Activated CD4-positive, alpha-beta T cell treated with anti-CD3 and anti-CD28 coated beads for 36 hours (primary cell): ENCODE measurements at places on chromosomes 7 and 10. TPM values are rescaled to one million over a fixed set of nuclear protein-coding genes. Genes with fewer than 3 reads are reported as not detected.

TLX1 gene
- not detected for total RNA-seq

GRCh38 chr7:44711528-44711927 is 37.1 kb upstream of the ZMIZ2 start:
- H3K4me1 ChIP-seq: peaks cover 5% of the 10 kb centered on the region
- no peak for DNase-seq
- H3K36me3 ChIP-seq: peaks cover 11% of the 10 kb centered on the region
- H3K27me3 ChIP-seq: no peaks in the 10 kb centered on the region

DNA sequence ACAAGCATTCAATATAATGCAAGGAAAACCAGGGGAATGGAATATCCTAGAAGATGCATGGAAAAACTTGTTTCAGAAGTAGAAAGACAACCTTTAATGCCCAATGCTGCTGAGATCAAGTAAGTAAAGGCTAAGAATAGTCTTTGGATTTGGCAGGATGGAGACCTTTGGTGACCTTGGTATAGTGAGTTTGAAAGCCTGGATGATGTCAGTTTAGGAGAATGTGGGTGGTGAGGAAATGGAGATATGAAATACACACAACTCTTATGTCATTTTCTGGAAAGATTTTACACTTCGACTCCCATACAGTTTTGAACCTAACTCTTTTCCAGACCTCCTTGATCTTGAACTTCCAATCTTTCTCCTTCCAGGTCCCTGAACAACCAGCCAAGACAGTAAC is 185.7 kb downstream of the TFEC start:
- H3K27ac ChIP-seq: no peak overlapping the region
- no peaks in the 10 kb centered on the region for H3K27me3 ChIP-seq
- DNase-seq: no peak
- H3K36me3 ChIP-seq: no peaks in the 10 kb centered on the region

DNA sequence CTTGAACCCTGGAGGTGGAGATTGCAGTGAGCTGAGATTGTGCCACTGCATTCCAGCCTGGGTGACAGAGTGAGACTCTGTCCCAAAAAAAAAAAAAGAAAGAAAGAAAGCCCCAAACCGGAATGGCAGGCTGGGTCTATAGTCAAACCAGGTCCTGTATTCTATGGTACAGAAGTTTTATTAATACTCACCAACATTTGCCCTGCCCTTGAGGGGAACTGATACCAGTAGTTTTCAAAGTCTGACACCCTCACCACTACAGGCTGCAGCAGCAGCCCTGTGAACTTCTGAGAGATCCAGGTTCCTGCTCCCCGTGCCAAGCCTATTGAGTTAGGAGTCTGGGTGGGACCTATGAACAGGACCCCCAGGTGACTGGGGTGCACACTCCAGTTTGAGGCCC is 80.6 kb downstream of the RGS10 start:
- no peak overlapping the region for H3K27ac ChIP-seq
- no peaks in the 10 kb centered on the region for H3K27me3 ChIP-seq
- no peak for DNase-seq
- peaks cover 4% of the 10 kb centered on the region for H3K36me3 ChIP-seq

GRCh38 chr10:44908066-44908749 is 2.9 kb upstream of the TMEM72 start:
- H3K36me3 ChIP-seq: no peaks in the 10 kb centered on the region
- no peak for DNase-seq
- H3K4me1 ChIP-seq: peaks cover 3% of the 10 kb centered on the region

DNA sequence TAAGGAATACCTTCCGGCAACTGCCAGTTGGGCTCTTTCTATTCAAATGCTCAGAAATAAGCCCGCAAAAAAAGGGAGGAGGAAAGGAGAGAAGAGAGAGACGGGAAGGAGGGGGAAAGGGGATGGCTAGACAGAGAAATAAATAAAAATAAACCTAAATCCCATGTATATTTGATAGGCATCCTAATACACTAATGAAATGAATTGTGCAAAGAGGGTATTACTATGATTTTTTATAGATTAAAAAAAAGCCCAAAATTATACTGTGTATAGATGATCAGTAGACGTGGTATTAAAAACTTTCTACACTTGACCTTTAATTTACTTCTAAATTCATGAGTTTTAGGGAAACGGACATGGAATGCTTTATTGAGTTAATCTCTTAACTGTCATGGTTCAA is 89.9 kb downstream of the HBP1 start:
- no peaks in the 10 kb centered on the region for H3K4me1 ChIP-seq
- peaks cover 10% of the 10 kb centered on the region for H3K36me3 ChIP-seq
- H3K27ac ChIP-seq: no peak overlapping the region
- H3K4me3 ChIP-seq: no peak overlapping the region
- no peaks in the 10 kb centered on the region for H3K27me3 ChIP-seq
- DNase-seq: no peak

DNA sequence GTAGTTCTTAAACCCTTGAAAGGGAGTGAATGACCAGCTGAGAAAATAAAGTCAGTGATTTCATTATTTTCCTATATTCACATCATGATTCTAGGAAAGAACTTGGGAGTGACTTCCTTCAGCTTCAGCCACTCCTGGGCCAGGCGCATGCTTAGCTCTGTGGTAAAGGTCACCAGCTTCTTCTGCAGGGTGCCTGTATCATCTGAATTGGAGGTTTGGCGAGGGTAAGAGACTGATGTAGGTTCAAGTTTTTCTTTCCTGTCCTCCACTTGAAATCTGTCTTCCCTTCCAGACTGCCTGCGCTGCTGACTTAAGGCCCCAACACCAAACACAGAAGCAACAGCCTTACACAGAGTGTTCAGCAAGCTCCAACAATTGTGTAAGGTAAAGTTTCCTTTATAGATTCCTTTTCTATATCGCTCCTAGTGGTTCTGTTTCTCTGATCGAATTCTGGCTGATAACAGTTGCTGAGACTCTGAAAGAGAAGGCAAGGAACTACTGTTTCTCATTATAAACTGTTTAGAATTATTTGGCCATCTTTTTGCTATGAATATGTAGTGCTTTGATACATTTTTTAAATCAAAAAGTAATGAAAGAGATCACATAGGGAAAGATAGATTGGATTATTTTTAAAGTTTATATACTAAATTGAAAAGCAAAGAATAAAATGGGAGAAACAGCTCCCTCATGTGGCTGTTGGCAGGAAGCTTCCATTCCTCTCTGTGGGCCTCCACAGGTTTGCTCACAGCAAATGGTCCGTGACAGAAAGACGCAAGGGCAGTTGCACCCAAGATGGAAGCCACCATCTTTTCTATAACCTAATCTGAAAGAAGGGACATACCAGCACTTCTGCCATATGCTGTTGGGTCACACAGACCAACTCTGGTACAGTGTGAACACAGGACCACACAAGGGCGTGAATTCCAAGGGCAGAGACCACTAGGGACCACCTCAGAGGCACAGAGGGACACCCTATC is 14.0 kb downstream of the GATAD1 start:
- H3K27ac ChIP-seq: no peak overlapping the region
- no peaks in the 10 kb centered on the region for H3K4me1 ChIP-seq
- no peak overlapping the region for H3K4me3 ChIP-seq
- H3K36me3 ChIP-seq: peaks cover 4% of the 10 kb centered on the region

- peaks cover 1% of the 10 kb centered on the region for H3K27me3 ChIP-seq
- no peak overlapping the region for H3K27ac ChIP-seq
Observed at GRCh38 chr10:70913893-70914240, 25.5 kb upstream of the PCBD1 start.

DNA sequence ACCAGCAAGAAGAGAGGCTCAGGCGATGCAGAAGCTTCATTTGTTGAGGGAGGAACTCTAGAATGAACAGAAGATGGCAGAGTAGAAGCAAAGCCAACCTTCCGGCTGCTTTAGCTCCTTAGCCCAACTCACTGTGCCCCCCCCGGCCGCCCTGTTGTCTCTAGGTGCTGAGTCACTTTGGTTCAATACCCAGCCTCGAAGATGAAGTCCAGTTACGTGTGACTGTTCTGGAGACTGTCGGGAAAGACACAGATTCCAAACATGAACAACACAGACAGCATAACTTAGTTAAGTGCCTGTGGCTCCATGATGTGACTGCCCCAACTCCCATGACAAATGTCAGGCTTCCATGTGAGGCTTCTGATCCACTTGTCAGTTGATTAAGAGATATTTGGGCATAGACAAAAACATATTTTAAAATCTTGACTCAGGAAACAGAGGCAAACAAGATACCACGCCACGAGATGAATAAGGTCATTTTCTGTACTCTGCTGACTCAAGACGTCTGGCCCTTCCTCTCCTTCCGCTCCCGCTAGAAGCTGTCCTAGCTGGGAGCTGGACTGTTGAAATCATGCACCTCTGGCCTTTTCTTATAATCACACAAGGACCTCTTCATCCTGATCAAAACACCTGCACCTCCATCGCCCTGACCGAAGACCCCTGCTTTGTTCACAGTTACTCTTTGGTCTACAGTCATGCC is 199.3 kb downstream of the FRMD4A start:
- no peak overlapping the region for H3K4me3 ChIP-seq
- H3K36me3 ChIP-seq: no peaks in the 10 kb centered on the region
- H3K4me1 ChIP-seq: no peaks in the 10 kb centered on the region

ZPBP gene
- not detected for total RNA-seq

C10orf143 gene
- total RNA-seq: 5.4 TPM

GRCh38 chr7:135240441-135240840 is 6.8 kb downstream of the STRA8 start:
- H3K4me1 ChIP-seq: peaks cover 8% of the 10 kb centered on the region
- DNase-seq: no peak
- no peak overlapping the region for H3K27ac ChIP-seq
- H3K27me3 ChIP-seq: peaks cover 3% of the 10 kb centered on the region
- no peak overlapping the region for H3K4me3 ChIP-seq
- H3K36me3 ChIP-seq: no peaks in the 10 kb centered on the region

GRCh38 chr7:31478721-31479120 is 35.2 kb upstream of the ITPRID1 start:
- DNase-seq: no peak
- no peaks in the 10 kb centered on the region for H3K4me1 ChIP-seq
- H3K27me3 ChIP-seq: peaks cover 2% of the 10 kb centered on the region
- no peak overlapping the region for H3K4me3 ChIP-seq

GRCh38 chr10:114110174-114110972 is 63.6 kb downstream of the CCDC186 start:
- no peaks in the 10 kb centered on the region for H3K36me3 ChIP-seq
- no peaks in the 10 kb centered on the region for H3K4me1 ChIP-seq
- no peak overlapping the region for H3K4me3 ChIP-seq
- no peak for DNase-seq

DNA sequence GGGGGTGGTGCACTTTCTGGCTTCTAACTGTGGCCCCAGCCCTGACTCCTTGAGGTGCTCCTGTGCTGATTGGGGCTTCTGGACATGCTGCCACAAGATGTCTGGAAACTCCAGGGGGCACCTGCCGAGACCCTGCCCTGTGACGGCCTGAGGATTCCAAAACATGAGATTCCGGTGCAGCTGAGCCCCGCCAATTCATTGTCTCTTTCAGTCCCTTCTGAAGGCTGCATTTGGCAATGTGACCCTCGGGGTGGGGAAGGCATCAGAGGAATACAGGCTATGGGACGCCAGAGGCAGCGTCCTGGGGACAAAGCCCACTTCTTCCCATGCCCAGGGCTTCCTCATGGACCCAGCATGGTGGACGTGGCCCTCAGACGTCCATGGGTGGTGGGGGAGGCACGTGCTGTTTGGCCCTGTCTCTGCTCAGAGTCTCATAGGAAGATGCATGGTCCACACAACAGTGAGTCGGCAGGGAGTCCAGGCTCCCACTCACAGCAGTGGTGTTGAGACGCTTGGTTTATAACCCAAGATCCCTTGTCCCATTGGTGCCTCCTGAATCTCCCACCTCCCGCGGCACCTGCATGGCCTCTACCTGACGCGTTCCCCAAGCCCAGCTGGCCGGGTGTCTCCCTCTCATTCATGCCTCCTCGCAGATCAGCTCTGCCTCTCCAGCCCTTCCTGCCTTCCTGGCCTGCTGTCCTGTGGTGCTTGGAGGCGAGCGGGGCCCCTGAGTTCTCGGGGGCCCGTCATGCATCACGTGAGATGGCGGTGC is 129.9 kb downstream of the WDR37 start:
- no peaks in the 10 kb centered on the region for H3K4me1 ChIP-seq
- H3K27ac ChIP-seq: no peak overlapping the region
- no peaks in the 10 kb centered on the region for H3K27me3 ChIP-seq
- no peak overlapping the region for H3K4me3 ChIP-seq
- DNase-seq: no peak

DNA sequence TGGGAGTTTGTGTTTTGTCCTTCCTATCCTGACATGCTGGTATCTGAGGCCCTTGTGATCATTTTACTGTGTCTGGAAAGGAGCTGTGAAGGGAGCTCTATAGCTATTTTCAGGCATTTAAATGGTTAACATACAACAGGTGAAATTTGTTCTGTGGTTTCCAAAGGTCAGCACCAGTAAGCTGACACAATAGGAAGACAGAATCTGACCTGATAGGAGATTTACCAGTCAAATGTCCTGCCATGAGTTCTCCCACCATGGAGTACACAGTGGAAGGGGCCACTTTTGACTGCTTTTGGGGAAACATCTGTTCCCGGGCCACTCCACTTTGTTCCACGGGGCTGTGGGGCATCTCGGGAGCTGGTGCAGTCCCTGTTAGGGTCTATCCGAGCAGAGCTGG is 17.6 kb downstream of the FKBP6 start:
- H3K27ac ChIP-seq: no peak overlapping the region
- no peak overlapping the region for H3K4me3 ChIP-seq
- peaks cover 3% of the 10 kb centered on the region for H3K27me3 ChIP-seq
- no peaks in the 10 kb centered on the region for H3K36me3 ChIP-seq
- no peak for DNase-seq
- no peaks in the 10 kb centered on the region for H3K4me1 ChIP-seq

- no peaks in the 10 kb centered on the region for H3K27me3 ChIP-seq
- H3K4me1 ChIP-seq: no peaks in the 10 kb centered on the region
- no peak overlapping the region for H3K27ac ChIP-seq
- DNase-seq: no peak
Observed at GRCh38 chr7:108200326-108200725, 70.2 kb upstream of the LAMB4 start.

GRCh38 chr10:71998840-71999194 is 34.6 kb downstream of the CHST3 start:
- no peak overlapping the region for H3K4me3 ChIP-seq
- H3K27me3 ChIP-seq: no peaks in the 10 kb centered on the region
- no peaks in the 10 kb centered on the region for H3K36me3 ChIP-seq
- H3K4me1 ChIP-seq: no peaks in the 10 kb centered on the region

TFEC gene
- not detected for total RNA-seq

- no peaks in the 10 kb centered on the region for H3K27me3 ChIP-seq
- peaks cover 16% of the 10 kb centered on the region for H3K4me1 ChIP-seq
- DNase-seq: no peak
- peaks cover 9% of the 10 kb centered on the region for H3K36me3 ChIP-seq
- H3K27ac ChIP-seq: no peak overlapping the region
Observed at GRCh38 chr10:63504145-63504881, 16.9 kb upstream of the REEP3 start.

- H3K27ac ChIP-seq: no peak overlapping the region
- H3K36me3 ChIP-seq: peaks cover 33% of the 10 kb centered on the region
- no peak overlapping the region for H3K4me3 ChIP-seq
- H3K4me1 ChIP-seq: peaks cover 5% of the 10 kb centered on the region
- H3K27me3 ChIP-seq: no peaks in the 10 kb centered on the region
Observed at GRCh38 chr7:128398016-128398840, 11.6 kb downstream of the IMPDH1 start.

GRCh38 chr10:119250641-119251314 is 43.4 kb downstream of the GRK5 start:
- H3K4me3 ChIP-seq: no peak overlapping the region
- peaks cover 3% of the 10 kb centered on the region for H3K36me3 ChIP-seq
- no peaks in the 10 kb centered on the region for H3K27me3 ChIP-seq
- H3K27ac ChIP-seq: peak overlapping the region; percentile 29
